Skeletal muscle tissue (tissue), 5 donors: ENCODE measurements at places on chromosomes 12 and 14. TPM values are rescaled to one million over a fixed set of nuclear protein-coding genes. Genes with fewer than 3 reads are reported as not detected.

The ASB2 gene
- 16.2 TPM for total RNA-seq

The FAR2 gene
- total RNA-seq, result 12.5 TPM

The TTLL5 gene
- 13.6 TPM for total RNA-seq

The POU6F1 gene
- 2.6 TPM for total RNA-seq

The KLHL33 gene
- total RNA-seq, result 2.1 TPM

The CPM gene
- total RNA-seq, result 2.1 TPM

The DAO gene
- total RNA-seq, result not detected

The NUAK1 gene
- total RNA-seq, result 9.4 TPM

The GPRC5D gene
- not detected for total RNA-seq

The GZMB gene
- 0.52 TPM for total RNA-seq

The KRT78 gene
- total RNA-seq, result not detected

The INHBC gene
- total RNA-seq, result not detected

The PIWIL1 gene
- not detected for total RNA-seq

The CLEC6A gene
- total RNA-seq, result under 0.01 TPM

The KRT72 gene
- not detected for total RNA-seq

The MGP gene
- 292 TPM for total RNA-seq

The CCDC60 gene
- total RNA-seq, result not detected

The HEATR5A gene
- 40.7 TPM for total RNA-seq
